Aorta (tissue), 5 donors: ENCODE measurements at places on chromosomes 1 and 21. TPM values are rescaled to one million over a fixed set of nuclear protein-coding genes. Genes with fewer than 3 reads are reported as not detected.
A peak's percentile ranks its signal among the peaks of the same experiment; 100 is the strongest.

Gene PTAFR
- total RNA-seq = 10.4 TPM

GRCh38 chr1:17419626-17420328 is 19.7 kb downstream of the RCC2 start:
- DNase-seq = peak; percentile 73
- H3K4me1 ChIP-seq = no peaks in the 10 kb centered on the region
- H3K36me3 ChIP-seq = no peaks in the 10 kb centered on the region
- no peak overlapping the region for H3K4me3 ChIP-seq
- H3K27ac ChIP-seq = no peak overlapping the region

Gene CRYAA
- not detected for total RNA-seq

- H3K4me1 ChIP-seq = no peaks in the 10 kb centered on the region
- H3K4me3 ChIP-seq = no peak overlapping the region
- DNase-seq = no peak
- H3K27ac ChIP-seq = no peak overlapping the region
These were observed 240.6 kb downstream of the DSCAM start for GRCh38 chr21:40606341-40606740.

DNA sequence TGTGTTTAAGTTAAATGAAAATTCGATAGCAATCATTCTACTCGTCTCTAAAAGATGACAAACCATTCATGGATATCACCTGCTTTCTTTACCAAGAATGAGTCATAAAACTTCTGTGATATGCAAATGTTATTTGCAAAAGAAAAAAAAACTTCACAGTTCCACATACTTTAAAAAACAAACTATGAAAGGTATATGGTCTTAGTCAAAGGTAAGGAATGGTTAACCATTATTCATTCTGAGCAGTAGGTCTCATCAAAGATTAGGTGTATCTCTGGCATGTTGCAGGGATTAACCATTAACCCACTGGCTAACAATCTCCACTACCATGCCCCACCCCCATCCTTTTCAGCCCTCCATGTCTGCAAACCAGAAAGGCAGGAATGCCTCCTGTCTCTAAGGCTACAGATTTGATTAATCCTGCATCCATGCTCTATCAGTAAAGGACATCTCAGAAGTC is 44.4 kb downstream of the PTPN14 start:
- H3K36me3 ChIP-seq = no peaks in the 10 kb centered on the region
- no peak for DNase-seq
- no peaks in the 10 kb centered on the region for H3K4me1 ChIP-seq
- H3K27ac ChIP-seq = no peak overlapping the region
- H3K4me3 ChIP-seq = no peak overlapping the region

- no peak overlapping the region for H3K4me3 ChIP-seq
- H3K27ac ChIP-seq = no peak overlapping the region
- no peaks in the 10 kb centered on the region for H3K27me3 ChIP-seq
- H3K4me1 ChIP-seq = no peaks in the 10 kb centered on the region
- no peaks in the 10 kb centered on the region for H3K36me3 ChIP-seq
These were observed 90.5 kb downstream of the NUF2 start for GRCh38 chr1:163412221-163412620.

DNA sequence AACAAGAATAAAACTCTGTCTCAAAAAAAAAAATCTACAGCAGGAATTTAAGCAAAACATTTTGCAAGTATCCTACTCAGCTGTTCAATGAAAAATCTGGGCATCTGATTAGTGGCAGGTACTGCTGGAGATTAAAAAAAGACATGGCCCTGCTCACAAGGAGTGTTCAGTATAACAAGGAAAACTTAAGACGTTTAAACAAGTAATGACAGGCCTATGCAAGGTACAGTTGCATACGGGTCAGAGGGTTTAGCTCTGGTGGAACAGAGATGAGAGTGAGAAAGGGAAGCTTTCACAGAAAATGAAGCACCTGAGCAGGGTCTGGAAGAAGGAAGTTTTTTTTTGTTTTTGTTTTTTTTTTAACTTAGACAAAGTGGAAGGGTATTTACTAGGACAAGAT is 23.0 kb downstream of the SNRNP40 start:
- no peak overlapping the region for H3K4me3 ChIP-seq
- peaks cover 7% of the 10 kb centered on the region for H3K36me3 ChIP-seq
- DNase-seq = no peak
- H3K27ac ChIP-seq = no peak overlapping the region
- no peaks in the 10 kb centered on the region for H3K27me3 ChIP-seq
- no peaks in the 10 kb centered on the region for H3K4me1 ChIP-seq

Gene FMO2
- total RNA-seq = 213 TPM

Gene KMO
- 2.1 TPM for total RNA-seq

- H3K27me3 ChIP-seq = no peaks in the 10 kb centered on the region
- no peak overlapping the region for H3K4me3 ChIP-seq
- H3K27ac ChIP-seq = no peak overlapping the region
- no peak for DNase-seq
These were observed 15.6 kb downstream of the C1orf115 start for GRCh38 chr1:220705782-220706181.

Gene DDAH1
- total RNA-seq = 28.8 TPM

Gene CLCA1
- total RNA-seq = 0.10 TPM

DNA sequence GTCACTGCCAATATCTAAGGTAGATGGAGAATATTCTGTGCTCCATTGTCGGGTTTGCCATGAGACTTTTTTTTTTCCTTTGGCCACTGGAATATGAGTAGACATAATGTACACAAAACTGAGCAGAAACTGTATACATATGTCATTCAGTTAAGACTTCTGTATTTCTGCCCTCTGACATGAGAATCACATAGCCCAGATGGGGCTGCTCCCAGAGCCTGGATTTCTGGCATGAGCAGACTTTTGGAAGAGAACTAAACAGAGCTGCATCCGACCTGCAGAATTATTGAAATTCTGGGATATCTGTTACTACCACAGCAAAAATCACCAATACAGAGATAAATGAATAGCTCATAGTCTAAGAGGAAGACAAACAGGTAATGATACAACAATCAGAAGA is 62.3 kb downstream of the DAB1 start:
- H3K27ac ChIP-seq = no peak overlapping the region
- no peaks in the 10 kb centered on the region for H3K36me3 ChIP-seq
- DNase-seq = no peak

GRCh38 chr1:177471244-177471643 is 300.5 kb downstream of the BRINP2 start:
- H3K4me1 ChIP-seq = peaks cover 3% of the 10 kb centered on the region
- H3K27ac ChIP-seq = no peak overlapping the region
- no peak for DNase-seq
- no peak overlapping the region for H3K4me3 ChIP-seq

Gene FCER1G
- 74.0 TPM for total RNA-seq

DNA sequence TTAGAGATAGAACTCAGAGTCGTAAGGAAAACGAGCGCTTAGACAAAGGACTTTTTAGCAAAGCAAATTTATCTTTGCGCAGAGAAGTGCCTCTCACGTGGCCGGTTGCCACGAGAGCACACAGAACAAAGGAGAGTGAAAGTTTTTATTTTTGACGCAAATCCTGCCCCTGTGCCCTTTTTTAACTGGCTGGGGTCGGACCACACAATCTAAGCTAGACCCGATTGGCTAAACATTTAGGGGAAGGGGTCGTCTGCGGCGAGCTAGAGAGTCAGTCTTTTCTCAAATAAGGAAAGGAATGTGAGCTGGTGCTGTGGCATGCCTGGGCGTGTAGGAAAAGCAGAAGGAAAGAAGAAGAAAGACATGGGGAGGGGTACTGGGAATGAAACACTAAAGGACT is 2.4 kb downstream of the KRTAP10-2 start:
- H3K27ac ChIP-seq = no peak overlapping the region
- DNase-seq = no peak
- H3K27me3 ChIP-seq = no peaks in the 10 kb centered on the region
- H3K36me3 ChIP-seq = no peaks in the 10 kb centered on the region
